ENCODE measurements at places on chromosomes 3 and 15.
A peak's percentile ranks its signal among the peaks of the same experiment; 100 is the strongest.

DNA sequence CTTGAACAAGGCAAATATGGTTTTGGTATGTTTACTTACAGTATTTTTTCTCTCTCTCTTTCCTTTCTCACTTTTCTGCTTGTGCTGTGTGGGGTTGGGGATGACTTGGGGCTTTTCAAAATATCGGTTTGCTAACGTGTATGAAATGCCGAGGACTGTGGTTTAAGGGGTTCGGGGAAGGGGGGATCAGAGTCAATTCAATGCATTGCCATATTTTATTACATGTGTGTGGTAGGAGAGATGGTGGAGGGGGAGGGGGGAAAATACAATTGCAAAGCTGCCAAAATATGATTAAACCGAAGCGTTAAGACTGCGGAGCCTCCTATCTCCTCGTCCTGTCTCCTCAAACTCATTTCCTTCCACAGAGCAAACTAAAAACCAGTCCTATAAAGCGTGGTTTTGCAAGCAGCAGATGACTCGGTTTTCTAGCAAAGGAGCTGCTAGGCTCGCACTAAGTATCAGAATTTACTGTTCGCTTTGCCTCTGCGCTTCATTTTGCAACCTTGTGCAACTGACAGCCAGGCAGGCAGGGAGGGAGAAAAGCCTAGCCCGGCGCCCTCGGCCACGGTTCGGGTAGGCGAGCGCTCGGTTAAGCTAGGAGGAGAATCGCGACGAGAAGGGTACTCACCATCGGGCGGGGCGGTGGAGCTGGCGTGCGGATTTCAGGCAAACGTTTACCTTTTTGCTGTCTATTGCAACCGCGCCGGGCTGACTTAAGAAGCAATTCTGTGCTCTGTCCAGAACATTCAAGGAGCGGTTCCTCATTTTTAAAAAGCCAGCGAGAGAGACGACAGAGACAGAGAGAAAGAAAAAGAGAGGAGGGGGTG lies 4.0 kb upstream of the NR2F2 start:
- DNase-seq = no peak

- DNase-seq = no peak
Observed at GRCh38 chr15:99076555-99077308, 28.1 kb upstream of the SYNM start.

DNA sequence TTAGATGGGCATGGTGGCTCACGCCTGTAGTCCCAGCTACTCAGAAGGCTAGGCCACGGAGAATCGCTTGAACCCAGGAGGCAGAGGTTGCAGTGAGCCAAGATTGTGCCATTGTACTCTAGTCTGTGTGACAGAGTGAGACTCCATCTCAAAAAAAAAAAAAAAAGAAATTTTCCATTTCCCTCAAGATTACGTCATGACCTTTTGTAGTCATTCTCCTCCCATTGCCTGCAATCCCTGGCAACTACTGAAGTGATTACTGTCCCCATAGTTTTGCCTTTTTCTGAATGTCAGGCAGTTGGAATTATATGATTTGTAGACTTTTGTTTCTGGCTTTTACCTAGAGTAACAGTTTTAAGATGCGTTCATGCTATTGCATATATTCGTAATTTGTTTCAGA lies 28.0 kb downstream of the WDR76 start:
- DNase-seq = no peak

- DNase-seq = peak; percentile 23
Observed at GRCh38 chr15:91853948-91854638, 585 bp downstream of the SLCO3A1 start.

- no peak for DNase-seq
Observed at GRCh38 chr3:177817751-177818150, 620.5 kb upstream of the TBL1XR1 start.

- no peak for DNase-seq
Observed at GRCh38 chr15:75030023-75030413, 6.6 kb downstream of the PPCDC start.

GRCh38 chr15:36599620-36600433 lies 20.4 kb downstream of the CDIN1 start:
- DNase-seq = no peak

- no peak for DNase-seq
Observed at GRCh38 chr15:38002883-38003477, 68.5 kb downstream of the TMCO5A start.

DNA sequence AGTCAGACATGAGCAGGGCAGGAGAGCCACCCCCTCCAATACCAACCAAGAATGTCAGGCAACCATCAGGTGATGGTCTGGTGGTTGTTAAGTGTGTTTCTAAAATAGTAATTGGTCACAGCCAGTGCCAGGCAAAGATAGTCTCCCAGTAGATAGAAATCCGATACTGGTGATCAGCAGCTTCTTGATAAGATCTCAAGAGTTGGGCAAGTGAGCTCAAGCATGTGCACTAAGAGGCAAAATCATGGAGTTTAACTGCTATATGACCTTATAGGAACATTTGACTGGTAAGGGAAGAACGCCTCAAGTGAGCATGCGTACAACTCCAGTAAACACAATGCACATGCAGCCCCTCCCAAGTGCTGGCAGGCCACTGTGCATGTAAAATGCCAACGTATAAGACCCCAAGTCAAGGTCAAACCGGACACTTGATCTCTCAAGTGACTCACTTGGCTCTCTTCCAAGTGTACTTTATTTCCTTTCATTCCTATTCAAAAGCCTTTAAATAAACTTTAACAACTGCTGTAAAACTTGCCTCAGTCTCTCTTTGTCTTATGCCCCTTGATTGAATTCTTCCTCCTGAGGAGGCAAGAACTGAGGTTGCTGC lies 36.0 kb upstream of the CBLB start:
- DNase-seq = no peak

GRCh38 chr3:178169421-178169820 lies 366.8 kb upstream of the KCNMB2 start:
- no peak for DNase-seq

DNA sequence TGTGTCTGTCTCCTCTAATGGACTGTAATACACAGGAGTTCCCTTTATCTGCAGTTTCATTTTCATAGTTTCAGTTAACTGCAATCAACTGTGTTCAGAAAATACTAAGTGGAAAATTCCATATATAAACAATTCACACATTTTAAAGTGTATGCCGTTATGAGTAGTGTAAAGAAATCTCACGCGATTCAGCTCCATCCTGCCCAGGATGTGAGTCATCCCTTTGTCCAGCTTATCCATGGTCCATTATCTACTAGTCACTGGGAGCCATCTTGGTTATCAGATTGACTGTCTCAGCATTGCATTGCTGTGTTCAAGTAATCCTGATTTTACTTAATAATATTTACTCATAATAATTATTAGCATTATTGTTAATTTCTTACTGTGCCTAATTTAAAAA lies 14.5 kb downstream of the ZPLD1 start:
- DNase-seq = no peak

DNA sequence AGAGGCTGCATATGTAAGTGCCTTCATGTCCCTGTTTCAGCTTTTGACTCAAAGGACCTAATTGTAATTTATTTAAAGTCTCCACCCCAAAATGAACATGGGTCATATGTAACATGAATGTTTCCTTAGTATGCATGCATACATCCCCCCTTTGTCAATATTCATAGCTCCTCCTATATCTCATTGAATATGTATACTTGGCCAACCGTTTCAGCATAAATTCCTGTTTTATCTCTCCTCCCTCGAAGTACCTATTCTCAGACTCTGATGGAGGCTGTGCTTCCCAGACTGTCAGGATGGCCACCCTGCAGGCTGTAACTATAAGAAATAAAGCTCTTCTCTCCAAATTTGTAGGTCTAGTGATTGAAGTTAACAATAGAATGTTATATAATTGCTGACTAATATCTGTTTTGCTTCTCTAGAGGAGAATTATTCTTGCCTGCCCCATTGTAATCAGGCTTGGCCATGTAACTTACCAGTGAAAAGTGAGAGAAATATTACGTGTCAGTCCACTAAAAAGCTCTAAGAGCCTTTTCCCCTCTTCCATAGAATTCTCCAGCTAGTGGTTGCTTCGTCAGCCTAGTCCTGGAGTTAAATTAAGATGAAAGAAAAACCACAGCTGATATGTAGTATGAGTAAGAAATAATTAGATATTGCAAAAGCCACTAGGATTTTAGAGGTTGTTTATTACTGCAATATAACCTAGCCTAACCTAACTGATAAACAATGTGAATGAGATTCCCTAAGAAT lies 245.1 kb downstream of the ZNF385D start:
- no peak for DNase-seq

DNA sequence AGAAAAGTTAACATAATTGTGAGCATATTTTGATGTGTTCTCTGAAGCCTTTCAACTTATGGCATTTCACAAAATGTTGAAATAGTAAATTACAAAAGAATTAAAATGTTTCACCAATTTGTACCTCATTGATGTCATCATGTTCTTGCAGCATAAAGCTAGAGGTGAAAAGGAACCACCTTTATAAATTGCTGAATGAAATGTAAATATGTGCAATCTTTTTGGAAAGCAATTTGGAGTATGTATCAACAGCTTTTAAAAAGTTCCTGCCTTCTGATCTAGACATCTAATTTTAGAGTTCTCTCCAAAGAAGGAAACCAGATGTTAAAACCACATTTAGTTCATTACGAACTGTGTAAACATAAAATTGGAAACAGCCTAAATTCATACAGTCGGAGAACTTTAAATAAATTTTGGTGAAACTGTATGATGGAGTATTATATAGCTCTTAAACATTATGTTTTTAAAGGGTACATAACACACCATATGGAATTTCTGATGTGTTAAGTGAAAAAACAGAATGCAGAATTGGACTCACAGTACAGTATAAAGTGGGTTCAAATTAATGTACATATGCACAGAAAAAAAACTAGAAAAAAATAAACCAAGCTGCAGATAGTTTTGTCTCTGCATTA lies 311.2 kb upstream of the NAALADL2 start:
- DNase-seq = no peak

- DNase-seq = no peak
Observed at GRCh38 chr3:161104561-161105551, at the start of gene B3GALNT1. TSS of gene B3GALNT1 (minus strand) at chr3:161105349. CDS start at chr3:161086754, 18,595 bp downstream.

GRCh38 chr3:38707730-38708129 lies 58.2 kb upstream of the SCN5A start:
- no peak for DNase-seq

GRCh38 chr3:71813704-71814103 lies 28.8 kb upstream of the PROK2 start:
- no peak for DNase-seq

DNA sequence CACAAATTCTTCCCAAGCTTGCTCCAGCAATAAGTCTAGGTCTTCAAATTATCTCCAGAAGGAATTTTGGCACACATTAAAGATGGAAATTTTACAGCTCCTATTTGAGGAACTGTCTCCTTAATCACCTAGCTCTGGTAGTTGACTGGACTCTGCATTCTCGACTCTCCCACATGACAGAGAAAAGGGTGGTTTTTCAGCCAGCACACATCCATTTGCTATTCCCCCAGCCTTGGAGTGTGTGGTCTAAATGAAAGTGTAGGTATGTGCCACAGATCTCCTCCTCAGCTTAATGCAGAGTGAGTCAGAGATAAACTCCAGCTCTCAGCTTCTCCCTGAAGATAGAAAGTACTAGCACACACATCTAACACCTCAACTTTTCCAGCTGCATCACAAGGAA lies 62.2 kb upstream of the ALCAM start:
- no peak for DNase-seq

DNA sequence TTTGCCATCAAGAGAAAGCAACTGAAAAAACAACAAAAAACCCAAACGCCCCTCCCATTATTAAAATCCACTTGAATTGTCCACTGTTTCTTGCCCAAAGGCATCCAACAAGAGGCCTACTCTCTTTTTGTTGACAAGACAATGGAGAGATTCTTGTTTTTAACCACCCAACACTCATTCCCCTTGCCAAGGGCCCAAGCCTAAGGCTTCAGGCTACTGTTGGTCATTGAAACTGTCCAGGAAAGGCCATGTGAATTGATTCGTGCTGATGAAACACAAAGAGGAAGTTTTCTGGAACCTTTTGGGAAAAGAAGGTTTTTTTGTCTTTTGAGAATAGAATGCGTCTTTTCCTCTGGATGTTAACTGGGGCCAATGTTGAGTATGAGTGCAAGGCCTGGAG lies 157.4 kb upstream of the PFN2 start:
- no peak for DNase-seq

GRCh38 chr15:26580943-26581342 lies 191.9 kb downstream of the GABRB3 start:
- no peak for DNase-seq

DNA sequence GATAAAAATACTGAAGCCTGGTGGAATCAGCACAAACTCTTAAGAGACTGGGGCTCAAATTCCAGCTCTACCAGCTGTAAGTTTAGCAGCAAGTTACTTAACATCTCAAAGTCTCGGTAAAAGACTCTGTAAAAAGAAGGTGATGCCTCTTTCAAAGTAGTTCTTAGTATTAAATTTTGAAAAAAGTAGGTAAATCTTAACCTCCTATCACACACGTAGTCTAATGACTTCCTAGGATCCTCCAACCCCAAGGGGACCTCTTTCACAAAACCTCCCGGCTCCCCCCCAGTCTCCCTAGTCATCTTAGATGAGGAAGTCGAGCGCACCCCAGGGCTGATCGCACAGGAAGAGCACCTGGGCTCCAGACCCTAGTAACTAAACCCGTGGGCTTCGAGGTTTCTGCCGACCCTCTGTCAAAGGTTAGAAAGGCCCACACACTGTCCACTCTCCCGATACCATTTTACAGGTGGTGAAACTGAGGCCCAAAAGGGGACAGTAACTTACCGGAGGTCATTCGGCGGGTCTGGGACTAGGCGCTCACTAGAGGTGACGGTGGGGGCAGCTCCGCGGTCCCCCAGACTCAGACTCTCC lies 427 bp downstream of the MBD4 start:
- peak; percentile 10 for DNase-seq

DNA sequence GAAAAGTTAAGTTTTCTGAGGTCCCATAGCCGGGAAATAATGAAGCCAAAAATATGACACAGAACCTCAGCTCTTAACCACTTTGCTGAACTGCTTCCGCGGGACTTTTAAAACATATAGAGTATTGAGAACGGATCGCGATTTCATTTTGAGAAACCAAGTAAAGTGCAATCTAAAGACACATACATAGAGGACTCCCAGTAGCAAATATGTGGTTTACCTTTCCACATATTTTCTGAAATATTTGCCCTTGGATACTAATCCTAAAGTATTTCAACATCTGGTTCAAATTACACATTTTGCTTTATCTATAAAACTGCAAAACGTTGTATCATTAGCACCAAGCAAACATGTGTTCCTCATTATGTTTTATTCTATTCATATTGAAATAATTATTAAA lies 776.5 kb downstream of the ROBO2 start:
- DNase-seq = no peak

Data from activated CD4-positive, CD25-positive, alpha-beta regulatory T cell (primary cell).